NCI-H510A treated with DMSO at 0.1 percent for 48 hours (cell line): ENCODE measurements at places on chromosomes 12 and 14.

DNA sequence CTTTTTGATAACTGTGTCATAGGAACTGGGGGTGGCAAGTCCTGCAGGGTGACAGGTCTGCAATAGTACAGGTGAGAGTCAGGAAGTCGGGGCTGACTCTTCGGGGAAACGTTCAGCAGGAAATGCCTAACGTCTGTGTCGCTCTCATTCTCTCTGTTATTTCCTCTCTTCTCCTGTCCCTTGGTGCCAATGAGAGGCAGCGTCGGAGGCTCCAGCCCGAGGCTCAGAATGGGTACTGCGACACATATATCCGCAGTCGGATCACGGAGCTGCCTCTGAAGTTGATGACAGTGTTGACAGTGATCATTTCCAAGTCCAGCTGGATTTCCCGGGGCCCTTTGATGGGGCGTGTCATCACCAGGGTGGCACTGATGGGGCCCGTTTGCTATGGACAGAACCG lies 2.7 kb upstream of the TC2N start:
- DNase-seq = peak; percentile 16

DNA sequence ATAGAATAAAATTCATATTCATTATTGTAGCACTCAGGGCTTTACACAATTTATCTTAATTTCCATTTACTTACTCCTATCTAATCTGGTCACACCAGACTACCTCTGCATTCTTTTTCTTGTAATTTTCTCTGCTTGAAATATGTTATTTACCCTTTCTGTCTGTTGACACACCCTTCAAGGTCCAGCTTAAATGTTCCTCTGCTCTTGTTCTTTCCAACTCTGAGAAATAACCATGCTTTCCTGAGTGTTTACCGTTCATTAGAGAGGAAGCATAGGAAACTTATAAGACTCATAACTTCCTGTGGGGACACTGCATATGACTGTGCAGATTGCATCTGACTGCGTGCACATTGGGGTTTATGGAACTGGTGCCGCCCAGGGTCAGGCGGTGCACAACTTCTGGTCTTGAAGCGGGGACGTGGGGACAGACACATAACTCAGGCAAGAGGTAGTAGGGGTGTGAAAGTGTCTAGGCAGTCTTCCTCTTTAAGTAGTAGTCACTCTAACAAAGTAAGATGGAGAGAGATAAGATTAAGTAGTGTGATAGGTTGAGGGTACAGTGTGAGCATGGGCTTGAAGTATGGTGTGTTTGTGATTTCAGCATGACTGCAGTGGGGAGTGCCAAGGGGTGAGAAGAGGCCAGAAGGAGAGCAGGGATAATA lies 42.6 kb upstream of the FOXJ2 start:
- DNase-seq = no peak

DNA sequence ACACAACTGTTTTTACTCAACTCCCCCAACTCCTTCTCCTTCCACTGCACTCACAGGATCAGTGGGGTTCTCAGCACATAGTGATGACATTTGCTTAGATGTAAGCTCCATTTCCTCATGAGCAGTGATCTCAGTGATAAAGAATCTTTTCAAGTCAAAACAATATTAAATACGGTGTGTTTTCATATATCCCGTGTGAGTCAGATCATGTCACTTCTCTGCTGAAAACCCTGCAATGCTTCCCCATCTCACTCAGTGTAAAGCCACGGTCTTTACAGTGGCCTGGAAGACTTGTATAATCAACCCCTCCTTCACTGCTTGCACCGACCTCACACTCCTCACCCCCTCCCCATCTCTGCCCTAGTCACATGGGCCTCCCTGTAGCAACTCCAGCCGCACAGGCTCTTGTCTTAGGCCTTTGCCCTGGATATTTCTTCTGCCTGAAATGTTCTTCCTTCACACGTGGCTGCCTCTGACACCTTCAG lies 149.7 kb upstream of the ARHGAP5 start:
- DNase-seq = no peak

GRCh38 chr12:78146365-78146772 lies 315.7 kb downstream of the NAV3 start:
- peak; percentile 72 for DNase-seq

- no peak for DNase-seq
Observed at GRCh38 chr14:92340071-92340470, 17.1 kb downstream of the SLC24A4 start.
